NCI-H1417 (cell line): ENCODE measurements at places on chromosomes 16 and 17.

GRCh38 chr17:41539071-41539492 is 11.0 kb upstream of the KRT19 start:
- no peak for DNase-seq

DNA sequence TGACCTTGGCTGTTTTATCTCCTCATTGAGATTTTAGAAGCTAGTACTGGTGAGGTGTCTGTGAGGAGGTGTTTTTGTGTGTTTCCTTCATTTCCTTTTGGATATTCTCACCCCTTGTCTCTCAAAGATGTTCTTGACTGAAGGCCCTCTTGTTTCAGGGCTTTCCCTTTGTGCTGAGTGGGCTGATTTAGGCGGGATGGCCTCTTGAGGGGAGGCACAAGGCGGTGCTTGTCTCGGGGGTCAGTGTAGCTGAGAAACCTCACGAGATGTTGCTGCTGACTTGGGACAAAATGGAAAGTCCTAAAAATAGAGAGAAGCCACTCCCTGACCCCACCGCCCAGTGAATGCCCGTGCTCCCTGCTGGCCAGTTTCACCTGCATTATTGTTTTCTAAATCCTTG is 14.2 kb downstream of the CRAMP1 start:
- DNase-seq: no peak

DNA sequence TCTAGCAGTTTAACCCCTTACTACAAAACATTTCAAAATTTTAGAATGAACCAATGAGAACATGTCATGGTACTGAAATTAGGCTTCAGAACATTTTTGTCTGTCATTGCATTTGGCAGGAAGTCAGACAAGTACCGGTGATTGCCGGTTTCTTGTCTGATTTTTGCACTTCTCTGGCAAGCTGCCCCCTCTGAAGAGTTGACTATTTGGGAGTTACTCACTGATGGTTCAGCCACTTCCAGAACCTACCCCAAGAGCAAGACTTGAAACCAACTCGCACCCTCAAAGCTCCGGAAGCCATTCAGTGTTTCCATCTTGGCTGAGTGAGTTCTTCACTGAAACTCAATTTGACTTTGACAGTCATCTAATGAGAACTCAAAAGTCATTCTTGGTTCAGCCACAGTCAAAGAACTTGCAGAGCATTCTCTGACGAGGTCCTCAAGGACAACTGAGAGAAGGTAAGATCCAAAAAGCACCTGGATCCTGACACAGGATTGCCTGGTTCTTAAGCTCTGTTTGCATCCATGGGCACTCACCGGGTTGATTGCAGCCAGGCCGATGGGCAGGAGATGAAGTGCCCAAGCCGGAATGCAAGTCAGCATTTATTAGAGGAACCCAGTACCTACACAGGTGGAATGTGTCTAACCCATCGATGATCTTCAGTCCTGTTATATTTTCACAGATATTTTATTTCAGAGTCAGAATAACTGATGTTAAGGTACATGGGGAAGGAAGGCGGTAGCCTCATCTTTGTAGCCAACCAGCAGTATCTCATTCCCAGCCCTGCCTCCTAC is 93.6 kb downstream of the USP22 start:
- DNase-seq: no peak

- no peak for DNase-seq
These were observed 604 bp downstream of the HS3ST3B1 start for GRCh38 chr17:14301279-14302090.

DNA sequence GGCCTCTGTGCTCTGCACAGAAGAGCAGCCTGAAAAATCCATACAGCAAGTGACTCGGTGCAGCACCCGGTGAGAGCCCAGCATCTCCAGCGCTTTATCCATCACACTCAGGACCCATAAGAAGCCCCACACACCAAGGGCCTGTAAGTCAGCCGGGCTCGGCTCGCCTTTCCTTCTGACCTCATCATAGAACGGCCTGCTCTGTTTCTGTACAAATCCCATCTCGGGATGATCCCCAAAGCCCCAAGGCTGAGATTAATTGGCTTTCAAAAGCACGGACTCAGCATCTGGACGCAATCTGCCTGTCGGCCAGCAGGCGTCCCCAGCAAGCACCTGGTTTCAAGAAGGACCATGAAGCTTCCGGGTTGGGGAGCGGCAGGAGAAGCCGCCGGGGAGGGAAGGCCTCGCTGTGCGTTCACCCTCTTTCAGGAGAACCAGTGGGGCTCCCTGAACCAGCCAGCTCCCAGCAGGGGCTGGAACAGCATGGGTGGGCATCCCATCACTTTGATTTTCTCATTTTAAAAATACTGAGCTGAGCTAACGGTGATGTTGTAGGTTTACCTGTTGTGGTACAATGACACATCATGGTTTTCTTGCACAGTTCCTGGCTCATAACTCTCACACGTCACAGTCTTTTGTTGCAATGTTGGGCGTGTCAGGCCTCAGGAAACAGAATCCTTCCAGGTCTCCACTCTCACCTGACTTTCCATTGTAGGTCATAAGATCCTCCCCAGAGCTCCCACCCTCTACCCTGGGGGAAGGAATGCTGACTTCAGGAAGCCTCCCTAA is 6.7 kb downstream of the CCDC57 start:
- peak; percentile 89 for DNase-seq

DNA sequence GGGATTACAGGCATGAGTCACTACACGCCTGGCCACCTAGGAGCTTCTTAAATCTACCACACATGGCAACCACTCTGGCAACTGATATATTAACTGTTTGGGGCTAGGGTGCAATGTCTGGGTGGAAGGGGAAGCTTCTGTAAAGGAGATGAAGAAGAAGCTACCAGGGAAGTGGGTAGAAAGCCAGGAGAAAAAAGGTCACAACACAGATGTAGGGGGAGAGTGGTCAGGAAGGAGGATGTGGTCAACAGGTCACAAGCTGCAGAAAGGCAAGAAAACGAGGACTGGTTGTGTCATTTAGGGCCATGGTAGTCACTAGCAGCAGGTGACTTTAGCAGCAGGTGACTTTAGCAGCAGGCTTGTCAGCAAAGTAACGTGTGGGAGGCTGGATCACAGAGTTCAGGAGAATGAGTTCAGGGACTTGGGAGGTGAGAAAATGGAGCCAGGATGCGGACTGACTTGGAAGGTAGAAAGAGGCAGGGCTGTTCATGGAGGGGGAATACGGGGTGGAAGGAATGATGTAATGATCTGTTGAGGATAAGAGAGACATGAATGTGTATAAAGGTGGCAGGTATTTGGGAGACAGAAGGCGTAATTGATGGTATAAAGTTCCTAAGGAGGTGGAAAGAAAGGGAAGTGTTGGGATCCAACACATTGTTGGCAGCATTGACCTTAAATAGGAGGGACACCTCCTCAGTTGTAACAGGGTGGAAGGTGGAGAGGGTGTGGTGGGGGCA is 16.3 kb upstream of the WFIKKN2 start:
- no peak for DNase-seq

GRCh38 chr16:162271-162991 is 3.3 kb upstream of the HBM start:
- no peak for DNase-seq

DNA sequence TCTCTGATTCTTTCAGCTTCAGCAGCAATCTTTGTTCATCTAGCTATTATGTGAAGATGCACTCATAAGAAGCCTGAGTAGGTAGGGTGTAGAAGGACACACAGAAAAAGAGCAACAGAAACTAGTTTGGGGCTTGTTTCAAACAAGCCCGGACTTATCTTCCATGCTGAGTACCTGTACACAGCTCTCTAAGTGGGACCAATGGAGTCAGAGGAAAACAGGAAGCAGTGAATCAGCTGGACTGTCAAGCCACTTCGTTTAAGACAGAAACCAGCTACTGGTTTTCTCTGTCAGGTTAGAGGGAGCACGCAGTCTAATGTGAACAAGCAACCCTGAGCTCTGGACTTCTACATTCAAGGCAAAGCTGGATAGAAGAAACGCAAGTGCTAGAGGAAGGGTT is 16.0 kb downstream of the MAP2K6 start:
- no peak for DNase-seq
